WTC11 (cell line): ENCODE measurements at places on chromosomes 16 and 17. TPM values are rescaled to one million over a fixed set of nuclear protein-coding genes. Genes with fewer than 3 reads are reported as not detected.

Gene KRT36
- not detected in 3 replicates for total RNA-seq

GRCh38 chr17:27430882-27431491 lies 25.3 kb upstream of the KSR1 start:
- peak; percentile 62 for DNase-seq

Gene KIF2B
- not detected in 3 replicates for total RNA-seq

Gene CRK
- total RNA-seq, result 43.6 to 45.2 TPM (median 43.7 TPM) in 3 replicates

GRCh38 chr16:57137566-57138273 lies 45.3 kb downstream of the CPNE2 start:
- no peak for DNase-seq
